ENCODE measurements at places on chromosomes 7 and 10.

- no peak for DNase-seq
These were observed 837.1 kb downstream of the LRMDA start for GRCh38 chr10:76268530-76268929.

DNA sequence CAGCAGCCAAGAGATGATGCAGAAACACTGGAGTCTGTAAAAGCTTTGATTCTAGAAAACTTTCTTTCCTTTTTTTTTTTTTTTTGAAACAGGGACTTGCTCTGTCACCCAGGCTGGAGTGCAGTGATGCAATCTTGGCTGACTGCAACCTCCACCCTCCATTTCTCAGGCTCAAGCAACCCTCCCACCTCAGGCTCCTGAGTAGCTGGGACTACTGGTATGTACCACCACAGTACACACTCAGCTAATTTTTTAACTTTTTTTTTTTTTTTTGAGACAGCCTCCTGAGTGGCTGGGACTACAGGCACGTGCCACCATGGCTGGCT, 17.0 kb upstream of the BAG3 start:
- DNase-seq: no peak

DNA sequence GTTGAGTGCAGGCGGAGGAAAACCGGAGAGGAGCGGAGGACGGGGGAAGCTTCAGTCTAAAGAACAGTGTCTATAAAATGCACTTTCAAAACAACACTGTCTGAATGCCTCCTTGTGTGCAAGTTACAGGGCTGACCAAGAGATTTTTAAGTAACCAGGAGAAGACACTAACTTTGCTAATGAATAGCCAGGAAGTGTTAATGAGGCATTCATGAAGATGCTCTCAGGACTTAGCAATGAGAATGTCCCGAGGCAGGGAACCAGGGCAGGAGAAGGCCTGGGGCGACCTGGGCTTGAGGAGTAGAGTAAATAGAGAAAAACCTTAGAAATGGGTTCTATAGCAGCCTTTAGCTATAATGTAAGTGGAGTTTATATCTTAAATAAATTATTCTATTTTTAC, 312.1 kb downstream of the SKIDA1 start:
- no peak for DNase-seq

GRCh38 chr10:102801978-102802377, 35.2 kb downstream of the CYP17A1 start:
- no peak for DNase-seq

DNA sequence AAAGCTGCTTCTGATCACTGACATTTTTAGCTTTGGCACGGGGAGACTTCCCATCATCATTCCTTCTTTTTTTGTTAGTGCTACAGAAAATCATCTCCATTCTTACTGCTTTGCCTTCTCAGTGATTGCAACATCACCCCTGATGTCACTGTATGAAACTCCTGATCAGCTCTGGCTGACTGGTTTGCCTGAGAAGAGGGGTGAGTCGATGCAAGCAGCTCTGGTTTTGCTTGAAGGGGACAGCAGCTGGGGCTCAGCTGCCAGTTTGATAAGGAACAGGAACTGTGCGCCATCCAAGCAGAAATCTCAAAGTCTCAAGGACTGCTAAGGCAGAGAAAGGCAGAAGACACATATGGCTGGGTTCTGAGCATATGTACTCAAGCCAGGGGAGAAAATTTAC, 808.5 kb upstream of the CELF2 start:
- no peak for DNase-seq
